WERI-Rb-1 (cell line): ENCODE measurements at places on chromosomes 12 and 14.

GRCh38 chr12:89765959-89766824 lies 57.6 kb upstream of the ATP2B1 start:
- no peak for DNase-seq

- no peak for DNase-seq
These were observed 43.4 kb downstream of the PRIMA1 start for GRCh38 chr14:93744876-93745275.

GRCh38 chr12:117980616-117981015 lies 11.8 kb upstream of the KSR2 start:
- no peak for DNase-seq

- DNase-seq: no peak
These were observed 199.1 kb downstream of the SLC5A8 start for GRCh38 chr12:101010896-101011295.

- peak; percentile 77 for DNase-seq
These were observed 253.2 kb downstream of the CACNA1C start for GRCh38 chr12:2306012-2306411.

- no peak for DNase-seq
These were observed 9.4 kb upstream of the SLC35F4 start for GRCh38 chr14:57875296-57875695.

DNA sequence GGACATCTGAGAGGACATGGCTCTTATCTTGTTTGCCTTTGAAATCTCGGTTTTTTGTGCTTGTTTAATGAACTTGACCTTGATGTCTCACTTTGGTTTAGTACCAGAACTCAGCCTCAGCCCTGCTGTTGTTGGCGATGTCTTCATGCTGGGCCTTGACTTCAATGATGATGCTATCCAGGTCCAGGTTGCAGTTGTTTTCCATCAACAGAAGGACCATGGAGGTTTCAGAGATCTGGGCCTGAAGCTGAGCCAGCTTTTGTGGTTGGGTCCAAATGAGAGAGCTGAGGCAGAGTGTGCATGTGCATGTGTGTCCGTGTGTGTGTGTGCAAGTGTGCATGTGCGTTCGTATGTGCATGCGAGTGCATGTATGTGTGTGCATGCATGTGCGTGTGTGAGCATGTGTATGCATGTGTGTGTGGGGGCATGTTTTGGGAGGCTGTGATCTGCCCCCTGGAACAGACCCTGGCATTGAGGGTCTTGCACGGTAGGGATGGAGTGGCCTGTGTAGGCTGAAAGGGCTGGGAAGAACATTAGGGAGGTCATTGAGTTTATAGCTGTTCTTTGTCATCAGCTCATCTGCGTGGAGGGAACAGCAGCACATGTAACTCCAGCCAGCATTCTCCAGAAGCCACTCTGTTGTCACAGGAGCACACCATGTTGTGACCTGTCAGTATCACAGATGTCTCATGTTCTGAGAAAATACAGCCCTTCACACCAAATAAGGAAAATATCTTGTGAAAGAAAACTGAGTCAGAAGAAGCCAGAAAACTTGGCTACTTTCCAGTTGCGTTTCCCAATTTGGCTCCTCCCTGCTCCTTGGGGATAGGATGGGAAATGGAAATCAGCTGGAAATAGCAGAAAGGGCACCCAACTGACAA lies 10.0 kb upstream of the KRT82 start:
- DNase-seq: no peak

GRCh38 chr14:104163541-104163940 lies 25.2 kb downstream of the KIF26A start:
- no peak for DNase-seq
